ENCODE measurements at places on chromosomes 13 and 19. TPM values are rescaled to one million over a fixed set of nuclear protein-coding genes. Genes with fewer than 3 reads are reported as not detected.

PPP1R13L gene
- total RNA-seq: 4.5 TPM

ZNF527 gene
- total RNA-seq: 5.8 TPM

AMER2 gene
- total RNA-seq: not detected

C13orf42 gene
- total RNA-seq: not detected

CGB1 gene
- total RNA-seq: not detected

FSD1 gene
- 20.6 TPM for total RNA-seq

ZNF682 gene
- total RNA-seq: 0.54 TPM

NTN5 gene
- not detected for total RNA-seq

ZNF284 gene
- 2.2 TPM for total RNA-seq

SPINT2 gene
- 2.0 TPM for total RNA-seq

ZNF98 gene
- total RNA-seq: under 0.01 TPM

NCAN gene
- not detected for total RNA-seq

Measured in endothelial cell of coronary artery (primary cell).